SHP77 (cell line): ENCODE measurements at places on chromosomes 5 and 9.

GRCh38 chr5:34452170-34452828 is 203.8 kb upstream of the RAI14 start:
- no peak for DNase-seq

- no peak for DNase-seq
Measured at GRCh38 chr5:73564018-73564417, 1.4 kb downstream of the ANKRA2 start.

DNA sequence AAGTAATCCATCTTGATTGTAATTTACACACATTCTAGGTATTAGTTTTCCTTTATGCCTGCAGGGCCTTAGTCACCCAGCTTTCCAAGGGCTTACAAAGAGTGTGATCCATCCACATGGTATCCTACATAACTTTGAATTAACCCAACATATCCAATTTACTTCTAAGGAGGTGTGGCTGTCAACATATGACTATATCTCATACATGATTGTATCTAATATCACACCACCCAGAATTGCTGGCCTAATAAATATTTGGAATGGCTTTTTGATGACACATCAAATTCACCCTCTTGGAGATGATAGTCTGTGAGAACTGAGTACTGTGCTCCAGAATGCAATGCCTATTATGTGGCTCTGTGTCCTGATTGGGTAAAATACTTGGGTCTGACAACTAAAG is 363.3 kb upstream of the GRIN3A start:
- no peak for DNase-seq

DNA sequence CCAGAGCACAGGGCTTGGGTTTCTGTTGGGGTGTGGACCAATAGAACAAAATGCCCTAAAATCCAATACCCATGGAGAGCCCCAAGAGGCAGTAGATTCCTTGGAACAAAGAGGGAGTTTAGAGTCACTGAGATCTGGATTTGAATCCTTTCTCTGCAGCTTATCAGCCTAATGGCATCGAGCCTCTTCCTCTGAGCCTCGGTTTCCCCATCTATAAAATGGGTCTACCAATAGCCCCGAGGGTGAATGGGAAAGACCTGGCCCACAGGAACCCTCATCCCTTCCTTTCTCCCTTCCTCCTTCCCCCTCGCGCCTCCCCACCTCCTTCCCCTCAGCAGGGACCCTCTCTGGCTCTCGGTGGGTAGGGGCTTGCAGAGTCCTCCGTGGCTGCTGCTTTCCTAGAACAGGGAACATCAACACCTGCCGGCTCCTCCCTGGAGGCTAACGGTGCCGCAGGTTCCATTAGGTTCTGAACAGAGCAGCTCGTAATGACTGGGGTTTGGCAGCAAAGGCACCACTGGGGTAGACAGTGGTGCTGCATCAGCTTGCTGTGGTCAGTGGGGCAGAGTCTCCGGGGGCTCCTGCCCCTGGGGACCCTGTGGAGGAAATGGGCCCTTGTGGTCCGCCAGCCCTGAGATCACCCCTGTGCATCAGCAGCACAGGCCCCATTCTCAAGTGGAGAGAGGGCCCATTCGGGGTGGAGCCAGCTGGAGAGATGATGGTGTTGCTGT is 40.3 kb downstream of the NEK6 start:
- DNase-seq: no peak

GRCh38 chr9:14232111-14232510 is 81.8 kb downstream of the NFIB start:
- DNase-seq: no peak

DNA sequence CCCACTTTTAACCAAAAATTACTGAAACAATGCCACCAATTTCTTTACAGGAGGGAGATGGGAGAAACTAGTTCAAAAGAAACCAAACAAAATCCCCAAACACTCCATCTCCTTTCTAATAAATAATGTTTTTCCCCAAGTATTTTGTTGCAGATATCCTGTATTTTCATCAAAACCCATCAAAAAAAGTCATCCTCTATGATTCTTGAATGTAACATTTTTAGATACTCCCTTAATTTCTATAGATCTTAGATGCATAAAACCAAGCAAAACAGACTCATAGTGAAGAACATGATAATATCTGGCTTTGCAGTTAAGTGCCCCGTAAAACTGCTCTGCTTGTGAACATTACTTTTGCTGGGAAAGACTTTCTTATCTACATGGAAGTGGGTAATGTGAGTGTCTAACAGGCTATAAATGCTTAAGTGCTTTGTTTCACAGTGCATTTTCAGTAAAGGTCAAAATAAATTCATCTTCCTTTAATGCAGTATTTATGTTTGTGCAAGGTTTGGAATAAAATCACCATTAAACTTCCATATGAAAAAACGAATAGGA is 77.3 kb upstream of the TBCA start:
- DNase-seq: no peak

DNA sequence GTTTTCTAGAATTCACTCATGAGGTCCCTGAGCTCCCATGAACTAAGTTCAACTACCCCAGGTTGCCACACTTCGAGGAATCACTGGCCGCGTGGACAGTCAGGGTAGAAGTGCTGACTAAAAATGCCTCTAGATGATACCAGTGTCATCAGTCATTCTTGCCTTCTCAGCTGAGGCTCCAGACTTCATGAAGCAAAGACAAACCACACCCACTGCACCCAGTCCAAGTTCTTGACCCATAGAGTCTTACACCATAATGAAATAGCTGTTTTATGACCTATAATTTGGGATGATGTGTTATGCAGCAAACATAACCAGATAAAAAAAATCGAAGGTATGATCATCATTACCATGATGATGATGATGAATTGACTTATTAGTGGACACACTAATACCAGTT is 632.9 kb upstream of the TLE4 start:
- DNase-seq: no peak

DNA sequence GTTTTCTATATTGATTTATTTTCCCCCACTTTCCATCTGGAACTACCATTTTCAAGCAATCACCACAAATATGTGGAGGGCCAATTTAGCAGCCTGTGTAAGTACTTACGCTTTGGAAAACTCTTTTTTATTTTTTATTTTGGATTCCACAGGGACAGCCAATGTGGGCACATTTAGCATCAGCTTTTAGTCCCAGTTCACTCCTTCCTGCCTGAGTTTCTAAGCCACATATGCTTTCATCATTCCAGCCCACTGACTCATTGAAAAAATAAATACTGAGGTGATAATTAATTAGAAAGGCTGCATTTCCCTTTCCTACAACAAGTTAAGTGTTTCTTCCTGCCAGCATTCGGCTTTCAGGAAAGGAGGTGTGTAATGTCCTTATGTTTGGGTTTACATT is 76.8 kb downstream of the TMEM167A start:
- no peak for DNase-seq

GRCh38 chr5:155529362-155529761 is 515.8 kb downstream of the KIF4B start:
- no peak for DNase-seq

GRCh38 chr9:128485414-128485855 is 19.1 kb upstream of the GLE1 start:
- no peak for DNase-seq

DNA sequence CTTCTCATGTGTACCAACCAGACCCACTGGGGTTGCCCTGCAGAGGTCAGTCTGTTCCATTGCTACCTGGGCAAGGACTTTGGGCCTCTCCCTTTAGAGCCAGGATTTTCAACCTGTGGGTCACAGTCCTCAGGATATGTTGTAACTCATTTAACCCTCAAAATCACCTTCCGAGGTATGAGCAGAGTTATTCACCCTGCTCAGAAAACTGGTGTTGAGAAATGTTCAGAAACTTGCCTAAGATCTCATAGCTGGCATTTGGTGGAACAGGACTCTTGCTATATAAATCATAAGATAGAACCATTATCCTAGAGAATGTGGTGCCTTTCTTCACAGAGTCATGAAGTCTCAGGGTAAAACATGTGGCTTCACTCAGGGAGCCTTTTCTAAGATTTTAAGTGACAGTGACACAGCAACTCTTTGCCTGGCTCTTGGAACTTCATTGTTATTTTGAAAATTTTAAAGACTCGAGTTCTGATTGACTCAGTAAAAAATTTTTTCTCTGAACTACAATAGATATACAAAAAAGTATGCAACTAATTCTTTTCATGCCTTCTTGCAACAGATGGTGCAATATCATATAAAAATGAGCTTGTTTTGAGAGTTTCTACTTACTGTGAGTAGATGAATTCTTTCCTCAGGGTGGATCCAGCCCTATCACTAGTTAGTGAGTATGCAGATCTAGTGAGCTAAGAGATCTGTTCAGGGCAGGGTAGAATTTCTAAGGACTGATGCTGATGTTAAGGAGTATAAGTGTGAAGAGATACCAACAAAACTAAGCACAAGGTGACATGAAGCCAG is 29.5 kb downstream of the CAST start:
- DNase-seq: no peak

- DNase-seq: peak; percentile 3
Measured at GRCh38 chr9:10366171-10366779, 246.5 kb downstream of the PTPRD start.

- no peak for DNase-seq
Measured at GRCh38 chr5:155025895-155026294, 12.3 kb downstream of the KIF4B start.

GRCh38 chr9:108271646-108272348 is 584.0 kb downstream of the ACTL7B start:
- DNase-seq: peak; percentile 97

DNA sequence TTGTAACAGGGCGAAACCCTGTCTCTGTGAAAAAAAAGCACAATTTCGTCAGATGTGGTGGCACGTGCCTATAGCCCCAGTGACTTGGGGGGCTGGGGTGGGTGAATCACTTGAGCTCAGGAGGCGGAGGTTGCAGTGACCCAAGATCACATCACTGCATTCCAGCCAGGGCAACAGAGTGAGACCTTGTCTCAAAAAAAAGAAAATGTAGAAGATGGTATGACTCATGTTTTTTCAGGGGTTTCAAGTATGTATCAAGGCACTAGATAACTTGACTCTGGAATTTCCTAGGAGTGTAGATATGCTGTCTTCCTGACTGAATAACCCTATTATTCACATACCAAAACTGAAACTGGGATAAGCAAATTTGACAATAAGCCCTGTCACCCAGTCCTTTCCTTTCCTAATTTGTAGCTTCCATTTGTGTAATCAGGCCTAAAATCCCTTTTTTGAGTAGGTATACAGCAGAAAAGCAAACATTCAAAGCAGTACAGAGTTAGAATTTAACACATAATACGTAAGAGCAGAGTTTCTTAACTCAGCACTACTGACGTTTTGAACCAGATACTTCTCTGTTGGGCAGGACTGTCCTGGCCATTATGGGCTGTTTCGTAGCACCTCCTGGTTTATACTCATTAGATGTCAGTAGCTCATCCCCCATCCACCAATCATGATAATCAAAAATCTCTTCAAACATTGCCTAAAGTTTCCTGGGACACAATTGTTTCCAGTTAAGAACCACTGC is 17.3 kb upstream of the ANKRD18B start:
- no peak for DNase-seq
